ENCODE measurements at places on chromosomes 1 and 21.

DNA sequence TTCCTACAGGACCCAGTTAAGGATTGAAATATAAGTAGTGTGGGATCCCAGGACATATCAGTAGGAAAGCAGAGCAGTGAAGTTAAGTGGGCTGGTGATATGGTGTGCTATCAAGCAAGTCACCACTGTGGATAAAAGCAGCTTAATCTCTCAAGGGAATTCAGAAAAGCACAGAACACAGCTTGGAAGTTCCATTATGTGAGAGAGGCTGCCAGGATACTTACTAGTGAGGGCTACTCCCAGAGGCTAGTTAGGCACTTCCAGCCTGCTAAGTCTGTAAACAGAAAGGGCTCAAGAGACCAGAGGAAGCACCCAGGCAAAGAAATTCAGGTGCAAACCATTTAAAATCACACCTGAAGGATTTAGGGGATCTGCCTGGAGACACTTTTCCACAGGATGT, 18.8 kb upstream of the GRIK1 start:
- no peak for DNase-seq

- no peak for DNase-seq
Measured at GRCh38 chr1:160647329-160647720, 481 bp upstream of the SLAMF1 start.

- DNase-seq = no peak
Measured at GRCh38 chr1:1034439-1034781, 14.5 kb downstream of the AGRN start.

DNA sequence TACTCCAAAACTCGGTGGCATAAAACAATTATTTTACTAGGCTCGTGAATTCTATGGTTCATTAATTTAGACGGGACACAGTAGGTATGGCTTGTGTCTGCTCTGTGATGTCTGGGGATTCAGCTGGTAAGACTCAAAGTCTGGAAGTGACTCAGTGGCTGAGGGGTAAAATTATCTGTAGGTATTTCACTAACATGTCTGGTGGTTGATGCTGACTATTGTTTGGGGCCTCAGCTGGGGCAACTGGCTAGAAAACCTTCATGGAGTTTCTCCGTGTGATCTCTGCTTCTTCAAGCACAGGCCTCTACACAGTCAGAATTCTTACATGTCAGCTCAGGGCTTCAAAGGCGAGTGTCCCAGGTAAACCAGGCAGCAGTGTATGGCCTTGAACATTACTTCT, 41.2 kb upstream of the KLF17 start:
- no peak for DNase-seq

DNA sequence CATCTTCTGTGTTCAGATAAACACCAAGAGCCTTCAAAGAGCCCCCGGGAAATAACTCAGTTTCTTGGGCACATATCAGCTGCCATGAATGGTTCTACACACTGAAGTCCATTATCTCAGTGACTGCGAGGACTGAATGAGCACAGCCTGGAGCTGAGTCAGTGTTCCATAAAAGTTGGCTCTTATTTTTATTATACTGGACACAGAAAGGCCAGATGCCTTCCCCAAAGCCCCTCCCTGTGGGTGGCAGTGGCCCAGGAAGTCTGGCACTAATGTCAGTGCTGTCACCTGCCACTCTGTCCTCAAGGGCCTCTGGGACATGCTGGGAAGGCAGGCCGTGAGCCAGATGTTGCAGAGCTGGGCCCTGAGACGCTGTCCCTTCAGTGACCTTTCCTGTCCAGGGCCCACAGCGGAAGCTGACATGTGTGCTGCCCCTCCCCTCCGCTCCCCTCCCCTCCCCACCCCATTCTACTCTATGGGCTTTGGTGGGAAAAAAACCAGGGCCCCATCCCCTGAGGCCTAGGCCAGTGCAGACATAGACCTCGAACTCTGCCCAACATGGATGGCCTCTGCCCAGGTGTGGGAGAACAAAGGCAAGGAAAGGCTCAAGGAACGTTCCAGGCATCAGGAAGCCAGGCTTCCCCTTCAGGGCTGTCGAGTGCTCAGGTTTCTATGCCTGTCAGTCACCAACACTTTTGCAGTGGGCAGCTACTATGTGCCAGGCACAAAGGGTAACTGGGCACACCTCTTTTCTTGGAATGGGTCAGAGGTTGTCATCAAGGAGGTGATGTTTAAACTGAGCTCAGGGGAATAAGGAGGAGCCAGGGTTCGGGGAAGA, 22.4 kb upstream of the NPPB start:
- DNase-seq = no peak

- no peak for DNase-seq
Measured at GRCh38 chr1:26890467-26890796, 349 bp upstream of the GPN2 start.

DNA sequence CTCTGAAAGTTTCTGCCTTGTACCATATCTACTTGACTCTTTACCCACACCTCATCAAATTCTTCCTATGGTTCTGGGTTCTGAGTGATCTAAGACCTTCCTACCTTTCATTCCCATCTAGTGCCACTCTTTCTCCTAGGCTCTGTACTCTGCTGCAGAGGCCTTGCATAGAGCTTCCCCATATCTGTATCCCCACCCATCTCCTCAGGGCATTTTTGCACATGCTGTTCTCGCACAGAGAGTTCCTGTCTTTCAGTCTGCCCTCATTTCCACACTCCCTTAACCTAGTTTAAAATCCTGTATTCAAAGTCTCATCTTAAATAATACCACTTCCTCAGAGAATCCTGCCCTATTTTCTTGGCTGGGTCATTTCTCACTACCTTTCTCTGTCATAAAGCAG, 114.8 kb downstream of the HMCN1 start:
- no peak for DNase-seq

DNA sequence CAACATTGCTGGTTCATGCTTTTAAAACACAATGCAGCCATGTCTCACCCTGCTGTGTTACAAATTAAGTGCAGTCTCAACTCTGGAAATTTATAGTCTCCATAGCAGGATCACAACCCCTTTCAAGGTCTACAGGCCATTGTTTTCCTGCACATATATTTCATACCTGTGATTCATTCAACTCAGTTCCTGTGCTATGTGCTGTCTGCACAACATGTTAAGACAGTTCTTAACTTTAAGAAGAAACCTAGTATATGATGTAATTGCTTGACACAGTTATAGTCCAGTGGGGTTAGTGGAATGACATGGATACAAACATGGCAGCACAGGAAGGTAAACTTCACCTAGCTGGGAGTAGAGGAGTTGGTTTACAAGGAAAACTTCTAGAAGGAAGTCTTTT, 106.4 kb downstream of the IFI44 start:
- DNase-seq = no peak

DNA sequence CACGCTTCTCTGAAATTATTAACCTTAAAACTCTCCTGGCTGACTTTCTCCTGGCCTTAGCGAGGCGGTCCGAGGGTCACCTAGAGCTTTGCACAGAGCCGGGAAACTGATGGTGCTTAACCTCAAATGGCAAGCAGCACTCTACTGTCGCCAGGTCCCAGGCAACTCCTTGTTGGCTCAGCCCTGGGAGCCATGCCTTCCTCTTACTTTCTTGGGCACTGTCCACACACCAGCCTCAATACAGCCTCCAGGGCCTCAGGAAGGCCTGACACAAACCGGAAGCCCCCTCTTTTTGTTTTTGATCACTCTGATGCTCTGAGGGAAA, 3.8 kb downstream of the TRABD2B start:
- no peak for DNase-seq

DNA sequence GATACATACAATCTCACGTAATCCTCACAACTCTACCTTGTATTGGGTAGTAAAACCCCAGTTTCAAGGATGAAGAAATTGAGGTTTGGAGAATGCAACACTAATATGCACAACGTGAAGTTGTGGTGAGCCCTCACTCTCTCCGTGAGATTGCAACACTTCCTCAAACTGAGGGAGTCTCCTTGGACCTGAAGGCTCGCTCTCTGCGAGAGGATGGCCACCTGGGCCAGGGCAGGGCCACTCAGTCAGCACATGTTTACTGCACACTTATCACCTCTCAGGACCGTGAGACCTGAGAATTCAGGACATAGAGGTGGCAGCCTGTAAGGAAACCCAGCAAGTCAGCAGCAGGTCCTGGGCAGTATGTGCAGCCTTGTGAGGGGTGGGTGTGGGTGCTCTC, 8.7 kb downstream of the SH3BP5L start:
- no peak for DNase-seq

- no peak for DNase-seq
Measured at GRCh38 chr1:88646476-88647248, 37.4 kb upstream of the PKN2 start.

- no peak for DNase-seq
Measured at GRCh38 chr1:95829556-95829955, 595.5 kb downstream of the RWDD3 start.

DNA sequence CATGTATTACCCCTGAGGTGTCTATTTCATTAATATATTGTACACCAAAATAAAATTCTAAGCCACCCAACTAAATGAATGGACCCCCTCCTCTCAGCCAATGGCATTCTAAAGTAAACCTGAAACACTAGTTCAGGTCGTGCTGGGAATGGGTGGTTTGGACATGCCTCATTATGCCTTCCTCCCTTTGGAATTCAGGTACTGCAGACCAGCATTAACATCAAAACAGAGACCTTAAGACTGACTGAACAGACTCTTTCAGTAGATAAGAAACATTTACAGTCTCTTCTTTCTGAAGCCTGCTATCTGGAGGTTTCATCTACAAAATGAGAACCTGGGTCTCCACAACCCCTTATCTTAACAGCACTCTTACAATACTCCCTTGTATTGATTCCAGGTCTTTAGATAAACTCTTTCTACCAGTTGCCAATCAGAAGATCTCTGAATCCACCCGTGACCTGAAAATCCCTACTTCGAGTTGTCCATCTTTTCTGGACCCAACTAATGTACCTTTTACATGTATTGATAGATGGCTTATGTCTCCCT, 93.6 kb downstream of the PKN2 start:
- DNase-seq = no peak

DNA sequence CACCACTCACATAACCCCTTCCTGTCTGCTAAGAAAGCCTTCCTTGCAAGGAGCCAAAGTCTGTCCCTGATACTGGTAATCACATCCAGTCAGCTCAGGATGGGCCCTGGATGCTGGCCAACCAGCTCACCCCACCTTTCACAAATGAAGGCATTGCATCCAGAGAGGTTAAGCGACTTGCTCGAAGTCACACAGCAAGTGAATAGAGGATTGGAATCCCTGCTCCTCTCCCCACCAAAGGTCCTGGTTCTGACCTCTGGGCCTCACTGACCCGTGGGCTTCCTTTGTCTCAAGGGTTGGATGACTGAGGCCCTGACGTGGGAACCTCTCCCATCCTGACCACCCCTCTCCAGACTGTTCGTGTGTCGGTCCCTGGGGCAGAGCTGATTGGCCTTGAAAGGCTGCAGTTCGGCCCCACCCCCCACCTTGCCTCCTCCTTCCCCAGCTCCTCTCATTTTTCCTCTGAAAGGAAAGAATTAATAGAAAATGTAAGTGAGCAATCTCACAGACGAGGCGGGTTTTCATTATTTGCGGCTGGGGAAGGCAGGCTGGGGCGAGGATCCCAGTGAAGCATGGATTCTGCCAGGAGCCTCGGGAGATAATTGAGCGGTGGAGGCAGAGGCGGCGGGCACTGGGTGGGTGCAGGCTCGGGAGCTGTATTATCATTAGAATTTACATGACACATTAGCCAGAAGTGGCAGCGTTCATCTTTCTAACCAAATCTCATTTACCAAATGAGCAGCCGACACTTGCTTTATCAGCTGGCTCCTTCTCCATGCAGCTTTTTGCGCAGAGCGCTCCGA, 101.5 kb upstream of the CSF3R start:
- no peak for DNase-seq

- no peak for DNase-seq
Measured at GRCh38 chr1:31871703-31872102, 55.9 kb upstream of the SPOCD1 start.

DNA sequence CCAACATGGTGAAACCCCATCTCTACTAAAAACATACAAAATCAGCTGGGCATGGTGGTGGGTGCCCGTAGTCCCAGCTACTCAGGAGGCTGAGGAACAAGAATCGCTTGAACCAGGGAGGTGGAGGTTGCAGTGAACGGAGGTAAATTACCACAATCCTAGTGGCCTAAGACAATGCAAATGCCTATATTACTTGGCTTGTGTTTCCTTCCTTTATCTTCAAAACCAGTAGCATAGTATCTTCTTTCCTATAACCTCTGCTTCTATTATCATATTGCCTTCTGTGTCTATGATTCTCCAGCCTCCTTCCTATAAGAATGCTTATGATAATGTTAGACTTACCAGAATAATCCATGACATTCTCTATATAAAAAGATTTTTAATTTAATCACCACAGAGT, 156.2 kb upstream of the RGS18 start:
- no peak for DNase-seq

DNA sequence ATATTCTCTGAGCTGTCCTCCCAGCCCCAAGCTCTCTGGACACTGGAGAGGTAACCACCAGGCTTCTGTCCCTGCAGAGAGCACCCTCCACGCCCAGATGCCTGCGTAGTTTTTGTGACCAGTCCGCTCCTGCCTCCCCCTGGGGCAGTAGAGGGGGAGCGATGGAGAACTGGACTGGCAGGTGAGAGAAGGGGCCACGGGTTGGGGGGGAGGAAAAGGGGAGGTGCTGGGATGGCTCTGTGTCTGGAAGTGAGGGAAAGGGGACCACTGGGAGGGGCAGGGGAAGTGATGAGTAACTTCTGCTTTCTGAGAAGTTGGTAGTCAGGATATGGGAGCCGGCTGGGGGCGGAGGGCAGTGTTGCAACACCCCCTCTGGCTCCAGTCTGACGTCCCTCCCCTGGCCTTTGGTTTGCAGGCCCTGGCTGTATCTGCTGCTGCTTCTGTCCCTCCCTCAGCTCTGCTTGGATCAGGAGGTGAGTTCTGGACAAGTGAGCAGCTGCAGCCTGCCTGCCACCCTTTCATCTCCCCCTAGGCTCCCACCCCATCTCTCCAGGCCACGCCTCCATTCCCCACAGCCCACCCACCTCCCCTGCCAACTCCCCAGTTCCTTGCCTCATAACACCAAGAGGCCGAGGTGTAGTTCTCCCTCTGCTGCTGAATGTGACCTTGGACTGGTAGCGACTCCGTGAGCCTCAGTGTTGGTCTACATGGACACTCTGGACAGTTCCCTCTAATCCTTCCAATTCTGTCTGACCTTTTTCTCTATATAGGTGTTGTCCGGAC, 3.1 kb downstream of the ADAMTSL4 start:
- no peak for DNase-seq

Measured in stimulated activated CD4-positive, alpha-beta T cell treated with anti-CD3 and anti-CD28 coated beads, TNF-alpha, amount 100 ng/mL, for 24 hours (primary cell).